ENCODE measurements at places on chromosomes 5 and 9.

DNA sequence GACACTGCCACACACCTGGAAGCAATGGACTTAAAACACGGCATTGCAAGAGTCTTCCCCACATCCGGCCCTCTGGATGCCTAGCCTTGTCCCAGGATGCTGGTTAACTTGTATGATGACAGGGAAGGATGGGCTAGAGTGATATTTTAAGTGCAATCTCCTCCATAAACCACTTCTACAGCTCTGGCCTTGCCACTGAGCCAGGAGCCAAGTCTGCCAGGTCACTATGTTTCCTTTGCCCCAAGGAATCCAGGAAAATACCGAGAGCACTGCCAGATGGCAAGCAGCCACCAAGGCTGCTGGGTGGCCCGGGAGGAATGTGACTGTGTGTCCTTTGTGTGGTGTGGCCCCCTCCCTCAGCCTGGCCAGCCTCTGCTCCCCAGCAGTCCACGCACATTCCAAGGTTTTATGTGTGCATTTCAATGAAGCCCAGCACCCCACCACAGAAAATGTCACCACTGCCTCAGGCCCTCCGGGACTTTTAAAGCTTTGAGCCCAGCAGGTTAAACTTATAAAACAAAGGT, 106.0 kb downstream of the FRMD3 start:
- DNase-seq, result no peak

- DNase-seq, result no peak
These were observed 103.6 kb downstream of the C9orf152 start for GRCh38 chr9:110104261-110104809.

GRCh38 chr9:68872026-68872501, 141.8 kb downstream of the PRKACG start:
- peak; percentile 27 for DNase-seq

DNA sequence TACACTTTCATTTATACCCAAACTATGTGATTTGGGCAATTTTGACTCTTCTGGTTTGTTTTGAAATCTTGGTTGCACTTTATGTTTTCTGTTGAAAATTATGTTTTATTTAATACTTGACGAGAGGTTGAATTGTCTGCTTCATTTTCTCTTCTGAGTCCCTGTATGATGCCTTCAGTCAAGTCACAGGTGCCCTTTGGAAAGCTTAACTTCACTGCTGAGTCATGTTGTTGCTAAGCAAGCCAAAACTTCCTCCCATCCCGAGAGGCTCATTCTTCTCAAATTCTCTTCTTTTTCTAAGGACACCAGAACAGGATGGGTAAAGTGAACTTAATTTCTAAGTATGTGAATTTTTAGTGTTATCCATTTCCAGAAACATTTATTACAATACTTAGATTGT, 455.3 kb upstream of the PTGER4 start:
- DNase-seq, result no peak

DNA sequence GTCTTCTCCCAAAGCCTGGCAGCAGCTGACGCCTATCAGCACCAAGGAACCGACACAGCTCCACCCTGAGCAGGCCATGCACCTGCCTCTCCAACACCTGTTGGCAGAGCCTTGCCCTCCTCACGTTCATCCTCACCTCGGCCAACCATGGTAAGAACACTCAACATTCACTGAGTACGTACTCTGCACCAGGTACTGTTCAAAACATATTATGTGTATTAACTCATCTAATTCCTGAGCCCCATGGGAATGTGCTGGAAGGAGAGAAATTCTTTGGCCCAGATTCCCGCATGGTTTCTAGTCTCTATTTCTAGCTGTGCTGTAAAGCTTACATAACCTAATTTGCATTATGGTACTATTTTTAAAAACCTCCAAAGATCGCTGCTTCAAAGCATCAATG, 86.1 kb downstream of the GPR21 start:
- DNase-seq, result no peak

- no peak for DNase-seq
These were observed 63.4 kb downstream of the AUH start for GRCh38 chr9:91298311-91298710.

DNA sequence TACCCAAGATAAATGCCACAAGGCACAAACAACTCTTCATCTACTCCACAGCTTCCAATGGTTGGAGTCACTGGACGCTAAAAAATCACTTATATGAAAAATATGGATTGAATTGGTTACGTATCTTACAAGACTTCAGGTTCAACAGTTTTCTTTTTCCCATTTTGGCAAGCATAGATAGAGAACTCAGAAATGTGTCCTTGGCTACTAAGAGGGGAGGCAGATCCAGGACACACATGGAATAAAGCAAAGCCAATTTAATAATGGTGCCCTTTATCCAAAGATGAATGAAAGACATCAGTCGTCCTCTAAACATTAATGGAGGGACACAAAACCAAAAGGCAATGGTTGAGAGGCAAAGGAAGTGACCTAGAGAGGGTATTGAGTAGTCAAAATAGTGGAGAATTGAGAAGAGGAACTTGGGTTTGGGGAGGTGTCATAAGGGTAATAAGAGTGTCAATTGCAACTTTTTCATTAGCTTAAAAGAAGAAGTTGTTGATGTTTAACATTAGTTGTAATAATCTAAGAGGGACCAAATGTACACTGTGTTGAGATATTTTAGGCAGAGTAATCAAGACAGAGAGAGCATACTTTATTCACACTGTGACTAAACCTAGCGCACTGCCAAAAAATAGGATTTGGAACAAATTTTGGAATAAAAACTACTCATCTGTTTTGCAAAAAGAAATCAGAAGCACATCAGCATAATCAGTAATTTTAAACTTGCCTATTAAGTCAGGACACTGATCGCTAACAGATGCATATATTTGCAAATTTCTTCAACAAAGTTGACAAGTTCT, 308.2 kb downstream of the ARL15 start:
- DNase-seq, result no peak

DNA sequence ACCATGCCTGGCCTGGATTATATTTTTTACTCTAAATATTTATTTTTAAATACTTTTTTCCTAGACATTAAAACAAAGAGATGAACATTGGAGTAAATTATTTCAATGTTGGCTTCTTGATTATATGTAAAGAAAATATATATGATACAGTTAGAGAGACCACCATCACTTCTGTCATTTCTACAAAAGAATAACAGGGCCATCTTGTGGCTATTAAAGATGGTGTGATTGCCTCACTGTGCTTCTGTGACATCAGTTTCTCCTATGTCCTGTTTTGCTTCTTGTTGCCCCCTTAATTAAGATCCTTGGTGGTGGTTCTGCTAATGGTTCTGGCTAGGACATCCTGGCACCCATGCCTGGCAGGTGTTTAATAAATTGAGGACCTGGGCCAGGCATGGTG, 32.9 kb downstream of the NDFIP1 start:
- DNase-seq, result no peak

GRCh38 chr9:90343991-90344390, 298.6 kb downstream of the DIRAS2 start:
- no peak for DNase-seq

DNA sequence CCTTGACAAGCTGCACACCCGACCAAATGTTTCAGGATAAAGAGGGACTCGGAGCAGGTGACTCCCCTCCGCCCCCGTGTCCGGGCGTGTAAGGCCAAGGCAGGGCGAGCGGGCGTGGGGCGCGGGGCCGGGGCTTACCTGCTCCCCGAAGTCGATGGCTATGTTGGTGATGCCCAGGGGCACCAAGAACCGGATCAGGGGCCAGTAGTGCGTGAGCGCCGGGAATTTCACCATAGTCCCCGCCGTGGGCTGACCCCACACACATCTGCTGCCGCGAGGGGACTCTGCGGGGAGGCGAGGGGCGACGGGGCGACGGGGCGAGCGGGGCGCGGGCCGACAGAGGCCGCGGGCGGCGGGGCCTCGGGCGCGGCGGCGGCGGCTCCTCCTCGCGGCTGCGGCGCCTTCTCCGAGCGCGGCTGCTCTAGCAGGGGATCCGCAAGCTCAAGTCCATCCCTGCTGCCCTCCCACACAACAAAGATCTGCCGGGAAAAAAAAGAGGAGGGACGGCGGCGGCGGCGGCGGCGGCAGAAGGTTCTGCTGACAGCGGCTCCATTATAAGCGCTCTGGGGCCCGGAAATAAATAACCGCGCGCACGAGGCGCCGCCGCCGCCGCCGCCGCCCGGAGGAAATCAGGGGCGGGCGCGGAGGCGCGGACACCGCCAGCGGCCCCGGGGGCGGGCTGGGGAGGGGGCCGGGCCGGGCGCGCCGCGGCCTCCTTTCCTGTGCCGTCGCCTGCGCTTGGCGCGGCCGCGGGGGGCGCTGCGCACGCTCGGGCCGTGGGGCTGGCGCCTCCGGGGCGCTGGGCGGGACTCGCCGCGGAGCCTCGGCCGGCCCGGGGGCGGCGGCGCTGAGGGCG, at the start of gene ANKH:
ANKH (minus strand) TSS at position 565 of the 856 bp plus-strand sequence; CDS start at position 234, 331 bp downstream.
- peak; percentile 72 for DNase-seq

- DNase-seq, result no peak
These were observed 238.9 kb upstream of the NR4A3 start for GRCh38 chr9:99582814-99583213.

GRCh38 chr5:171850324-171850947, 64.8 kb downstream of the SMIM23 start:
- DNase-seq, result no peak

DNA sequence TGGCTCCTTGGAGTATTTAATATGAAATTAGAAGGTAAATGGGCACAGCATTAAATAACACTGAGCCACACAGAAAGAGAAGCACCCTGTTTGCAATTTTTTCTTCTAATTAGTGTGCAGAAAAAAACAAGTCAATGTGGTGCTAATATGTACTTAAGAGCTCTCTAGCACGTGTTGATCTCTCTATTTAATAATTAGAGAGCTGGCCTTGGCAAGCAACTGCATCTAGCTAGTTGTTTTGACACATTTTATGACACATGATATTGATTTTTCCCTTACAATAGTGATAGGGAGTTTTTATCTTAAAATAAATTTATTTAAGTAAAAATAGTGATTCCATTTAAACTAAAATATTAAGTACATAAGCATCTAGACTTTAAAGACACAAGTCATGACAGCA, 54.5 kb upstream of the NUDT12 start:
- DNase-seq, result no peak

DNA sequence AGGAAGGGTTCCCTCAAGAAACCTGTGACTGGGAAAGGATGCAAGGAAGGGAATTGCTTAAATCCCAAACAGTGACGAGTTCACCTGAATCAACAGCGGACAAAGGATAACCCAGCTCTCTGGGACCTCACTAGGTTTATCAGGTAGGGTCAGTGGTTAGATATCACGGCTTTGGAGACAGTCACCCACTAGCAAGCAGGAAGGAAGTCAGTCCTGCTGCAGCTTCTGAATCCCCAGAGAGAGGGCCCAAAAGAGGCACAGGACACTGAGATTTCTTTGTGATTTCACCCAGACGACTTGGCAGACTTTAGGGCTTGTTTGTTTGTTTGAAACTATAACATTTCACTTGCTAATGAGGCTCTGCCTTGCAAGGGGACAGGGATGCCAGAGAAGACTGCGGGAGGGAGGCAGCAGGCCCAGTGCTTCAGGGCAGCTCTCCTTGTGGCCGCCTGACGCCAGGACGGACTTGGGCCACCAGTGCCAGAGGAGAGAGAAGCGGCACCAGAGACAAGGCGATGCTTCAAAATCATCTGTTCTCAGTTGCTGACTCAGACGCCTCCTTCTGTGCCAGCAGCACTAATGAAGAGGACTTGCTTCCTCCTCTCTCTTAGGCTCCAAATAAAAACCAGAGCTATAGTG, 275.6 kb upstream of the SLC30A5 start:
- no peak for DNase-seq

DNA sequence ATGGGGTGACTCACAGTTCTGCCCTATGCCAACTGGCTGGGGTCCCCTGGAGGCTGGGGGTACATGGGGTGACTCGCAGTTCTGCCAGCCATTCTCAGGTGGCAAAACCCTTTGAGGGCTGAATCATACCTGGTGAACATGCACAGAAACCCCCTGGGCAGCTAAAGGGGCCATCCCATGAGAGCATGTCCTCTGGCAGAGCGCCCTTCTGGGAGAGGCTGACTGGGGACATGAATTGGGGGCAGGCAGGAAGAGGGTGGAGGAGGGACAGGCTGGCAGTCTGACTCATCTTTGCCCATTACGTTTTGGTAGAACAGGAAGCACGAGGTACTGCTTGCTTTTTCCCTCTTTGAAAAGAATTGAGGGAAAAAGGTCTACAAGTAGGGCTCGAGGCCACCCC, 16.7 kb downstream of the TRAF1 start:
- no peak for DNase-seq

- DNase-seq, result no peak
These were observed 516 bp downstream of the MAST4 start for GRCh38 chr5:66596636-66597182.

DNA sequence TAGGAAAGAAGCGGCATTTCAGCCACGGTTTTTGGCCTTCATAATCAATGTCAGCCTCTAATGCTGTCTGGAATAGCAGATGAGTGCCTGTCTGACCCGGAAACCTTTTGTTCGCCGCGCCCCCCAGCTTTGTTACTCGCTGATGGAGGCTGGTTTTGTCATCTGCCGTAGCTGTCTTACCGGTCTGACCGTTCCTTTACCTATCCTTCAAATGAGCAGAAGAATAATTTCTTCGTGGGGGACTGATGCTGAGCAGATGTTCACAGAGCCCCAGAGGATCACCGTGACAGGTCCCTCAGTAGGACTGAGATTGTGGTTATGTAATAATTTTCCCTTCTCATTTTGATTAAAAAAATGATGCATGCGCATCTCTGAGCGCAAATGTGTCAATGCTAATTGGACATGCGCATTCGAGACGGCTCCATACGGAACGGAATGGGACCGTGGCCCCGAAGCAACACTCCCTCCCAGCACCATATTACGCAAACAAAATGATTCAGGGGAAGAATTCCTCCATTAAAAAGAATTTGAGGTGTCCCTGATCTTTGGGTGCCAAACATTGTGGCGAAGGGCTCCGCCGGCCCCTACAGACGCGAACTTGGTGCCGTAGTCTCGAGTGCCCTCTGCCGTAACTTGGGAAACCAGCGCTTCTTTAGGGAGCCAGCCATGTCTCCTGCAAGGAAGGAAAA, 27.6 kb downstream of the TLX3 start:
- peak; percentile 23 for DNase-seq

Data from NCI-H2081 treated with DMSO at 0.1 percent for 48 hours (cell line).